Caki2 (cell line): ENCODE measurements at places on chromosomes 5 and 9.
A peak's percentile ranks its signal among the peaks of the same experiment; 100 is the strongest.

- DNase-seq = no peak
Measured at GRCh38 chr5:171575386-171575785, 155.9 kb downstream of the FGF18 start.

GRCh38 chr9:120733190-120733589, 18.9 kb upstream of the MEGF9 start:
- peak; percentile 49 for DNase-seq

DNA sequence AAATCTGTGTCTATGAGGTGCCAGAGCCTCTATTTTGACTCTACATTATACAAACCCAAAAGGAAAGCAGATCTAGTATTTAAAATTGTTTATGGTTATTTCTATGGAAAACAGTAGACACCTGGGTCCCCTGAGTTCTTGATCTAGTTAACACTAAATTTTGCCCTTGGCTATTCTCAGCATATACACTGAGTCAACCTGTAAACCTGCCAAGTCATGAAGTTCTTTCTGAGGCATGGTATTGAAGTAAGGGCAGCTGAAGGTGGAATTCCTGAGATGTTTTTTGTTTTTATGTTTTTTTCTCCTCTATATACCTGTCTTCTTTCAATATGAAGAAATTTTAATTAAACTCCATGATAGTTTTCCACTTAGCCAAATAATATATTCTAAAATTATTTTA, 120.2 kb downstream of the PDE4D start:
- DNase-seq = no peak

DNA sequence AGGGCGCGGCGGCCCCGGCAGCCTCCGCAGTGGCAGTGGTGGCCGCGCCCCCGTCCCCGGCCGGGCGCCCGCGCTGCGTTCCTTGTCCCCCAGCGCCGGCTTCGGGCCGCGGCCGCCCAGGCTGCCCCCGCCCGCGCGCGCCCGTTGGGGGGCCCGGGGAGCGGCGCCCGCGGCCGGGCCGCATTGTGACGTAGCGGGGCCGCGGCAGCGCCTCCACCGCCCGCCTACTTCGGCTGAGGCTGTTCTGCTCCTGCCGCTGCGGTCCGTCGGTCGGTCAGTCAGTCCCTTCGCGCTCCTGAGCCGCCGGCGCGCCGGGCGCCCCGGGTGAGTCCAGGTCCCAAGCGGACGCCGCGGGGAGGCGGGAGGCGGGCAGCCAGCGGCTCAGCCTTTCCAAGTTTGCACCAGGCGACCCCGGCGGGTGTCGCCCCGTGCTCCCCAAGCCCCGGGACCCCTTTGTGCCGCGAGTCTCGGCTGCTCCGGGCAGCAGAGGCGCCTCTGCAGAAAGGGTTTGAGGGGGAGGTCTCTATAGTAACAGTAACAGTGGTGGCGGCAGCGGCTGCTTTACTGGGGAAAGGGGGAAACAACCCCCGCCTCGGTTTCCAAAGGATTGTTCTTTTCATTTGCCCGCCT, at the start of gene SNCAIP:
SNCAIP (plus strand) TSS at position 277 of the 630 bp plus-strand sequence. CDS start 78,898 bp downstream, outside the sequence.
- DNase-seq = no peak

- no peak for DNase-seq
Measured at GRCh38 chr5:115939059-115939458, 23.2 kb upstream of the LVRN start.

DNA sequence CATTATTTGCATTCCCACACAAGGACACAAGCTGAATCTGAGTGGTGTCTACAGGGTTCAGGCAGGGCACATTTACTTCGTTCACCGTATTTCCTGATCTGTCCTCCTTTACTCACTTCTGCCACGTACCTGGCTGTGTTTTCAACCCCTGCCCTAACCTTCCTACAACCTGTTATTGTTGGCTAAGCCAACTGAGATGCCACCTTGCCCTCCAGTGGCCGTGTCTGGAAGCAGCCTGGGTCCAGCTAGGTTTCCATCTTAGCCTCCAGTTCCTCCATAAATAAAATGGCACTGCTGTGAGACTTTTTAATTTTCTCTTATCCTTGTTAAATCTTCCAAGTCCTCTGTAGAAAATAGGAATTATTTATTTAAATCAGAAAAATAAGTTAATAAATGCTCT, 64.8 kb downstream of the ATP10B start:
- no peak for DNase-seq

DNA sequence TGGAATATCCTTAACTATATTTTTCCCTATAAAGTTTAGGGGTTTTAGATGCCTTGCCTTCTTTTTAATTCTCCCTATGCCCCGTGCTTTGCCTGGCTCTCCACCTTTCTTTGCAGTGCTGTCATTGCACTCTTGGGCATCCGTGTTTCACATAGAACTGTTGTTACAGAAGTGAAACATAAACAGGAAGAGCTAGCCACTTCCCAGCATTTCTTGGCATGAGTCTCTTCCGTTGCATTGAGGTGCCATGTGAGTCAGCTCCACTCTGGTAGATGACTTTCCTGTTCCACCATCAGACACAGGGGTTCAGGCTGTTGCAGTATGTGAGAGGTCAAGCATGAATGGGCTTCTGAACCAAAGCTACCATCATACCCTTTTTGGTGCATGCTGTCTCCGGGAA, 73.4 kb downstream of the ANGPTL2 start:
- peak; percentile 19 for DNase-seq

- DNase-seq = peak; percentile 50
Measured at GRCh38 chr5:119022017-119022745, 33.8 kb upstream of the DTWD2 start.

- no peak for DNase-seq
Measured at GRCh38 chr5:97627272-97627671, 444.2 kb upstream of the RIOK2 start.

- DNase-seq = peak; percentile 83
Measured at GRCh38 chr9:95008151-95008771, 281.8 kb downstream of the AOPEP start.

DNA sequence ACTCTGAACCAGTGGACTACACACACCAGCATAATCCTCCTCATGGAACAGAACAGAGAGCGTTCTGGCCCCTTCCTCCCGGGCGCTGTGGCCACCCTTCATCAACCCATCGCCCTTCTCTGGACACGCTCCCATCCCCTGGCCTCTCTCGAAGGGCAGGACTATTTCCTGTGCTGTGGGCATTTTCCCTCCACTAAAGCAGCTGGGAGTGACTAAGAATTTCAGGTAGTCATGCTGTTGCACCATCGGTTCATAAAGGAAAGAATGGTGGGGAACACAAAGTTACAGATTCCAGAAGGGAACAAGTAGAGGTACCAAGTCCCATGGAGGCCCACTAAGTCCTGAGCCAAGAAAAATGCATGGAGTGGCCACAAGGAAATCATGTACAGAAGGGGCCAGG, 68.6 kb downstream of the EPB41L4B start:
- no peak for DNase-seq

GRCh38 chr9:24614070-24614469, 68.4 kb upstream of the IZUMO3 start:
- DNase-seq = no peak

DNA sequence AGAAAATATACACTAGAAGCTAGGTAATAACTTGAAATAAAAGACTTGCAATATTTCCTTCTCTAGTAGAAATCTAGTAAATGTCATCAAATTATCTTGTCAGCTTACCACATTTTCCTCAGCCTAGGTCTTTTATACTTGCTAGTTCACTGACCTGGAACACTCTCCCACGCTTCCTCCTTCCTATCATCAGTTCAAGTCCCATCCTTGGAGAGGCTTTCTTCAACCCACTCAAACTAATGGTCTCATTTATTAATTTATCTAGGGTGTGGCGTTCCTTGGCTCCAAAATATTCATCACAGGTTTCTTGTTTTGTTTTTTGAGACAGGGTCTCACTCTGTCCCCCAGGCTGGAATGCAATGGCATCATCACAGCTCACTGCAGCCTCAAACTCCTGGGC, 2.9 kb downstream of the FAM13B start:
- DNase-seq = no peak

- peak; percentile 84 for DNase-seq
Measured at GRCh38 chr9:91037511-91038482, 236.2 kb downstream of the SYK start.

GRCh38 chr9:1495282-1496030, 445.3 kb downstream of the DMRT2 start:
- no peak for DNase-seq

DNA sequence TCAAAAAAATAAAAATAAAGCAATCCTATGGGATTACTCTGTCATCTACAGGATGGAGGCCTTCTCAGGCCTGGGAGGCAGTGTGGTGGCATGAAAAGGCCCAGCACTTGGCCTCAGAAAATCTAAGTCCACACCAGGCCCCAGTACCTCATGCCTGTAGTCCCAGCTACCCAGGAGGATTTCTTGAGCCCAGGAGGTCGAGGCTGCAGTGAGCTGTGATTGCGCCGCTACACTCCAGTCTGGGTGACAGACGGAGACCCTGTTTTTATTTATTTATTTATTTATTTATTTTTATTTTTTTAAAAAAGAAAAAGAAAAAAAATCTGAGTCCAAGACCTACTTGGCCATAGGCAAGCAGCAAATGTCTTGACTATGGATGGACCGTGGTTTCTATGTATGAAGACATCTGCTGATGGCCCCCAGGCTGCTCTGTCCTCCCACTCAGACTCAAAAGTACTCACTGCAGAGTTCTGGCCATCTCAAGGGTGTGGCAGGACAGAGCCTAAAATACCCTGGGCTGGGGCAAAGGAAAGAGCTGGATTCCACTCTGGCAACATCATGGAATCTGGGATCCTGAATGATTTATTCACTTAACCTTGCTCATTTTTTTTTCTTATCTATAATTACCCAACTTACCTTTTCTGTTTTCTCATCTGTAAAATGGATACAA, 55.0 kb downstream of the ARHGEF37 start:
- DNase-seq = no peak

- DNase-seq = no peak
Measured at GRCh38 chr9:10703139-10703538, 90.3 kb upstream of the PTPRD start.

DNA sequence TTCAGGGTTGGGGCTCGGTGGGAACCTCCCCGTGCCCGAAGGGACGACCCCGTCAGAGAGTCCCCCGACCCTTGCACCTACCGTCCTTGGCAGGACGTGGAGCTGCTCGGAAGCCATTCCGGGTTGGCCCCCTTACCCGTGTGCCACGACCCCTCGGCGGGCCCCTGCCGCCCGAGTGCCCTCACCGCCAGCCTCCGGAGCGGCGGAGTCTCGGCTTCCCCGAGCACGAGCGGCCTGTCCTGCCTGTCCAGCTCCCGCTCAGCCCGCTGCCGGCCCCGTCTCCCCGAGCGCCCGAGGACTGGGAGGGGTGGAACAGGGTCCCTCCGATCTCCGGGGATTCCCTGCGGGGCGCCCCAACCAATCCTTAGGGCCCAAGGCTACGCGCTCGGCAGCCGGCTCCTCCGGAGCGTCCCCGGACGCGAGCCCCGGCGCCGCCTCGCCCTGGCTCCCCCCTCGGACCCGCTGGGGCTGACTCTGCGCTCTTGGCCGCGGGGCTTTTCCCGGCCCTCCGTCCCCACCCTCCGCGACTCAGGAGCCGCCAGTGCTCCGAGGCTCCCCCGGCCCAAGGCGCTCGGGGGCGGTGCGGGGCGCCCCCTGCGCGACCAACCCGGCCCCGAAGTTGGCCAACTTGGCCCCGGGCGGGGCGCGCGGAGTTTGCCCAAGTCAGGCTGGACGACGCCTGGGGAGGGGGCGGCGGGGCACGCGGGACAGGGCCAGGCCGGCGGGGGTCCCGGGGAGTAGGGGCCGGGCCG, 654 bp downstream of the ADAMTS2 start:
- DNase-seq = peak; percentile 37

- DNase-seq = no peak
Measured at GRCh38 chr9:23006127-23006526, 559.5 kb downstream of the DMRTA1 start.

DNA sequence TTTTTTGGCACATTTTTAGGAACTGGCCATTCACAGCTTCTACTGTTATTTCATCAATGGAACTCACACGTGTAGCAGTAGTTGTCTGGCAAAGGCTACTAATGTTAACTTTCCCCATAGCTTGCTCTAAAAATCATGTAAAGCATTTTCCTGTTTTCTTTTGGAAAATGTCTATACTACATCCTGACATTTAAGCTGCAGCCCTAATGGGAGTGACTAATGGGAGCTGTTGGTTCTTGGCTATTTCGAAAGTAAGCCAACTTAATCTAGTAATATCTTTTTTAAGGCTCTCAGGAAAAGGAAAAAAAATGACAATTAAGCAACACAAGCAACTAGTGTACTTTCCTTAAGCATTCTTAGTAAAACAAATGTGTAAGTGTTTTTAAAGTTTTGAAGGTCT, 169.2 kb downstream of the SLC12A2 start:
- DNase-seq = no peak

- no peak for DNase-seq
Measured at GRCh38 chr5:87195104-87195591, 72.5 kb upstream of the RASA1 start.

DNA sequence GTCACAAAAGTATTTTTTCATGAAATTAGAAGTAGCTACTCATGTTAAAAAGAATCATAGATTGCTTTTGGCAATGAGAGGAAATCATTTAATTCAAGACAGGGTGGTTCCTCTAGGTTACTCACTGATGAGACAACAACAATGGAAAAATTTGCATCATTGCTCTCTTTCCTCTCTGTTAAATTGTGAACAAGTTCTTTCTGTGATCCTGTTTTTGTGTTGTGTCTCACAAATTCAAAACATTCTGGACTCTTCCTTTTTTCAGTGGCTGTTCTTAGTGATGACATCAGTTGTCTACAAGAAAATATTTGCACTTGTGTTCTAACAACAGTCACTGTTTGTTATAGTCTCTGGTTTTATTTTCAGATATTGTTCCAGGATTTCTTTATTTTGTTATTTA, 95.3 kb downstream of the XRCC4 start:
- no peak for DNase-seq

GRCh38 chr9:94144394-94144793, 60.1 kb downstream of the PTPDC1 start:
- DNase-seq = no peak

- DNase-seq = no peak
Measured at GRCh38 chr5:118679264-118679940, 308.9 kb downstream of the DTWD2 start.

DNA sequence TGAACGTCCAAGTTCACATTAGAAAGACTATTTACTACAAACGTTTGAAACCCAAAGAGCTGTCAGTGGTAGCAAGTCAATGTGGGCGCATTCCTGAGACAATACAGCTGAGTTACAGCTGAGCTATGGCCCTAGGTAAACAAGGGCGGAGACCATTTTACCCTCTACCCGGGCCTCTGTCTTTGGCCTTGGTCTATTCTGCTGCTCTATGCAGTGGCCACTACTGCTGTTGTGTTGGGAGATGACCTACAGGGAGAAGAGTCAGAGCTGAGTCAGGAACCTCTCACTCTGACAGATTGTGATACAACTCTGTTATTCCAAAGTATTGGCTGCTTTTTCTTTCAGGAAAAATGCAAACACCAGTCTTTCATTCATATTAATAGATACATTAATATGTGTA, 700.6 kb downstream of the SEMA5A start:
- DNase-seq = no peak
